ENCODE measurements at places on chromosomes 13 and 19. TPM values are rescaled to one million over a fixed set of nuclear protein-coding genes. Genes with fewer than 3 reads are reported as not detected.

Gene ZNF433
- total RNA-seq: 2.3 TPM

Gene DIRAS1
- total RNA-seq: not detected

Gene PCDH9
- 0.20 TPM for total RNA-seq

Gene ATP4A
- total RNA-seq: not detected

Gene LGALS14
- 0.70 TPM for total RNA-seq

Gene AMER2
- not detected for total RNA-seq

Gene FGF21
- total RNA-seq: not detected

Gene JOSD2
- 26.2 TPM for total RNA-seq

Gene NFIC
- total RNA-seq: 19.0 TPM

All from activated naive CD8-positive, alpha-beta T cell treated with anti-CD3 and anti-CD28 coated beads for 36 hours (primary cell).